ENCODE measurements at places on chromosomes 5 and 9. TPM values are rescaled to one million over a fixed set of nuclear protein-coding genes. Genes with fewer than 3 reads are reported as not detected.
A peak's percentile ranks its signal among the peaks of the same experiment; 100 is the strongest.

The LCN10 gene
- 47.5 TPM for total RNA-seq

- no peak overlapping the region for H3K4me3 ChIP-seq
- no peaks in the 10 kb centered on the region for H3K36me3 ChIP-seq
- DNase-seq: no peak
- no peaks in the 10 kb centered on the region for H3K27me3 ChIP-seq
- H3K4me1 ChIP-seq: no peaks in the 10 kb centered on the region
- H3K27ac ChIP-seq: no peak overlapping the region
These were observed 20.9 kb downstream of the FOXB2 start for GRCh38 chr9:77040340-77040739.

DNA sequence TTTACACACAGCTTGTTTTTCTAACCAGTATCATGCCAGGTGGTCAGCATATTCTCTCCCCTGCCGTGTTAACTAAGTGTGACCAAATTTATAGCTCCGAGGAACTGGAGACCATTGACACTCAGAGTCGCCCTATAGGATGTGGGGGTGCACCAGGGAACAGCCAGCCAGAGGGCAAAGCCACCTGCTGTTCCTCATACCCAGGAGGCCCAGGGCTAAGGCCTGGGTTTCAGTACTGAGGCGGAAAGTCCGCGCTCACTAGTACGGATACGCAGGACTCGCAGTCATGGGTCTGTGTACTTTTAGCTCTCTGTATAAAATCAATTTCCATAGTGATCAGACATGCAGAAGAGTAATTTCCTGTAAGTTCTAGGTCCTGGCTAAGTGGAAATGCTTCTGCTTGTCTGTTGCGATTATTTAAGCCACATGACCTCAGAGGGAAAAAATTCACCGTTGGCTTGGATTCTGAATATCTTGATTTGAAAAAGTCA lies 247.0 kb downstream of the AOPEP start:
- H3K27me3 ChIP-seq: no peaks in the 10 kb centered on the region
- H3K27ac ChIP-seq: peak overlapping the region; percentile 52
- no peak for DNase-seq
- no peak overlapping the region for H3K4me3 ChIP-seq
- no peaks in the 10 kb centered on the region for H3K4me1 ChIP-seq

The DBH gene
- 0.22 TPM for total RNA-seq

All from tibial nerve (tissue), 4 donors.